ENCODE measurements at places on chromosomes 4 and X. TPM values are rescaled to one million over a fixed set of nuclear protein-coding genes. Genes with fewer than 3 reads are reported as not detected.

IQCM gene
- 3.4 TPM for total RNA-seq

CT47A1 gene
- not detected for total RNA-seq

VSIG4 gene
- total RNA-seq, result 14.1 TPM

JCHAIN gene
- 396 TPM for total RNA-seq

TGIF2LX gene
- not detected for total RNA-seq

ALB gene
- 65.4 TPM for total RNA-seq

PDGFRA gene
- total RNA-seq, result 32.5 TPM

FHDC1 gene
- 13.9 TPM for total RNA-seq

G3BP2 gene
- 165 TPM for total RNA-seq

PHKA2 gene
- total RNA-seq, result 22.8 TPM

ZFP92 gene
- 0.29 TPM for total RNA-seq

AFF2 gene
- total RNA-seq, result 0.05 TPM

STATH gene
- not detected for total RNA-seq

S100G gene
- total RNA-seq, result not detected

SUPT20HL1 gene
- total RNA-seq, result not detected

ZBED1 gene
- total RNA-seq, result 33.3 TPM

POU3F4 gene
- total RNA-seq, result not detected

MEPE gene
- total RNA-seq, result not detected

VEGFC gene
- total RNA-seq, result 1.1 TPM

PASD1 gene
- not detected for total RNA-seq

MAGEA10 gene
- total RNA-seq, result not detected

SGMS2 gene
- total RNA-seq, result 34.9 TPM

IL13RA2 gene
- total RNA-seq, result 0.37 TPM

KIAA1210 gene
- not detected for total RNA-seq

CCDC149 gene
- total RNA-seq, result 13.3 TPM

FANCB gene
- 1.2 TPM for total RNA-seq

GNRHR gene
- total RNA-seq, result not detected

MTNR1A gene
- 1.3 TPM for total RNA-seq

SULT1B1 gene
- 129 TPM for total RNA-seq

CLTRN gene
- not detected for total RNA-seq

UGT2B17 gene
- total RNA-seq, result 561 TPM

TRIM75 gene
- total RNA-seq, result not detected

RENBP gene
- 3.3 TPM for total RNA-seq

UGT2B15 gene
- 50.8 TPM for total RNA-seq

LONRF3 gene
- 7.8 TPM for total RNA-seq

FAT1 gene
- 300 TPM for total RNA-seq

FTSJ1 gene
- 18.0 TPM for total RNA-seq

Data from colonic mucosa (tissue), 4 donors.